ENCODE measurements at places on chromosomes 1 and 21. TPM values are rescaled to one million over a fixed set of nuclear protein-coding genes. Genes with fewer than 3 reads are reported as not detected.

The SLAMF1 gene
- not detected for total RNA-seq

The ZNF697 gene
- 8.8 TPM for total RNA-seq

The ACOT7 gene
- 15.7 TPM for total RNA-seq

The CKS1B gene
- total RNA-seq = 19.8 TPM

The HMGCL gene
- total RNA-seq = 20.6 TPM

Measured in ovary (tissue), 10 donors.